ENCODE measurements at places on chromosomes 5 and 9.

- no peak for DNase-seq
These were observed 253 bp downstream of the SLC12A2 start for GRCh38 chr5:128083811-128084227.

GRCh38 chr9:111983484-111983908 is 86.9 kb downstream of the UGCG start:
- DNase-seq: no peak

DNA sequence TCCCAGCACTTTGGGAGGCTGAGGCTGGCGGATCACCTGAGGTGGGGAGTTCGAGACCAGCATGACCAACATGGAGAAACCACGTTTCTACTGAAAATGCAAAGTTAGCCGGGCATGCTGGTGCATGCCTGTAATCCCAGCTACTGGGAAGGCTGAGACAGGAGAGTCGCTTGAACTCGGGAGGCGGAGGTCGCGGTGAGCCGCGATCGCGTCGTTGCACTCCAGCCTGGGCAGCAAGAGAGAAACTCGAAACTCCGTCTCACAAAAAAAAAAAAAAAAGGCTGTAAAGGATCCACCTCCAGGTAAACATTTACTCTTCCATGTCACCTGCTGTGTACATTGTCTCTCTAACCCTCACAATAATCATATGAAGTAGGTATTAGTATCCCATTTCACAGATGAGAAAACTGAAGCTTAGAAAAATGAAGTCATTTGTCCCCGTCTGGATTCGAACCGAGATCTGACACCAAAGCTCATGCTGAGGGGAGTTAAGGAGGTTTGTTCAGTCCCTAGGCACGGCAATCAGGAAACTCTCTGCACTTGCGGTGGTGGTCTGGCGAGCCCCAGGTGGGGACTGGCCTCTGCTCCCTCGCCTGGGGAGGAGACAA is 494 bp upstream of the DOCK2 start:
- no peak for DNase-seq

DNA sequence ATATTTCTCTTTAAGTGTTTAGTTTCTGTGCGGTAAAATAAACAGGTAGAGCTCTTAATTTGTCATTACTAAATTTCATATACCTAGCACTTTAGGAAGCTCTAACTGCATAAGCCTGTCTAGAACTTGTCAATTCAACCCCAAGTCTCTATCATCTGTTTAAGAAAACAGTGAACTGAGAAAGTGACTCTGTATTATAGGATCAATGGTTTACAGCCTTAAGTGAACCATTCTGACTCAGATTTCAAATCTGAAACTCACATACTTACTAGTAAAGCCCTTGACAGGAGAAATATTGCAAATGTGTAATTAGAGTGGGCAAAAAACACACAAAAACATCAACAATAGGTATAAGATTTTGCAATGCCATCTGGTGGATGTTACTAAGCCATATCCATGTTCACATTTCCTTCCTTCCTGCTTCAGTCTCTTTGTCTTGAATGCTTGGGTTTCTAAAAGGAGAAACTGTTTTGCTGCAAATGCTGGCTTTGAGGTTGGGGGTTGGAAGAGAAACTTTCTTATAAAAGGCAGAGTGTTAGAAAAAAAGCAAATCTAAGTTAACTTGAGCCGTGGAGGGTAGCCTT is 101.8 kb downstream of the DOCK8 start:
- DNase-seq: no peak
